ENCODE measurements at places on chromosomes 6 and 20.

DNA sequence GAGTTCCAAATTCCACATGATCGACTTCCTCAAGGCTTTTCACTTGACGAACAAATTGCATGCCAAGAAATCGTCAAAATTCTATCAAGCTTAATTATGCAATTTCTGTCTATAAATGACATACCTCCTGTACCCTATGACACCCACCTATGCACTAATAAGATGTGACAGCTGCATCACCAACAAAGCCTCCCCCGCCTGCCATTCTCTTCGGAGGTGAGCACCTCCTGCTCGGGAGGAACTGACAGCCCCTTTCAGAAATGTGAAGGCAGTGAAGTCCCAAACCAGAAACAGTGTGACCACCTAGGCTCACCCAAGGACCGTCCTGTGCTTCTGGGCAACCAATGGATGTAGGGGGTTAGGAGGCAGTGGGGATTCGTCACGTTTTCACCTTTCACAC lies 37.1 kb downstream of the GPR6 start:
- no peak for DNase-seq

GRCh38 chr6:51147756-51148155 lies 329.1 kb downstream of the TFAP2B start:
- no peak for DNase-seq

DNA sequence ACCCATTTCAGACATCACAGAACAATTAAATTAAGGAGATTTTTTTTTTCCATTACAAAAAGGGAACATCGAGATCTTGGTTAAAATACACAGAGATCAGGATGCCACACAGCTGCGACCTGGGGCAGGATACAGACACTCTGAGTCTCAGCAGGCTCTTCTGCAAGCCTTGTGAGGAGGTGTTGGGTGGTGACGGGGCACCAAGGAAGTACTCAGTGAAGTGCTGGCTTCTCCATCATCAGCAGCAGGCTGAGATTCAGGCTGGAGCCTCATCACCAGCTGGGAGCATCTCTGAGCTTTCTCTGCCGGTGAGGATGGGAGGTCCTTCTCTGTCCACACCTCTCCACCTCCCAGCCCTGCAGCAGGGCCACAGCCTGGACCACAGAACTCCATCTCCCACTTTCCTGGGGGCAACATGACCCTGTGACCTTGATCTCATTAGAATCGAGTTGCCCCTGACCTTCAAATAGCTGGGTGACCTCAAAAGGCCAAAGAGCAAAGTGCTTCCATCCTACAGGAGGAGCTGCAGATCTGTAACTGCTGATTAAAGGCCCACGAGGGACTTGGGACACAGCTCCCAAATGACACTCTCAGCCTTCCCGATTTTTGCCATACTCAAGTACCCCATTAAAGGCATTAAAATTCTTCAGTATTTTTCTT lies 16.0 kb downstream of the PMEPA1 start:
- no peak for DNase-seq

DNA sequence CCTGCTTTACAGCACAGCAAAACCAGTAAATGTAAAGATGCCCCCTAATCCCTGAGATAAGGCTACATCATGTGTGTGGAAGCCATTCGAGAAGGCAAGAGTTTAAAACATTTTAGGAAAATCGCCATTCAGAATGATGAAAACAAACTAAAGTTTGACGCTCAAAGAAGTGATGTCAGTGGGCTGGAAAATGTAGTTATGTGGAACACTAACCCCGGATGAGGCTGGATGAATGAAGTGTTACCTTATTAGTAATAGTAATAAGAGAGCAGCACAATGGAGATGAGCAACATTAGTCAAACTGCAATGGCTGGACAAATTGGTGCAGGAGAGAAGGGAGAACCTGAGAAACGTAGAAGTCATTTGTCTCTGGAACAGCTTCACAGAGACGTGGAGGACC lies 130.7 kb upstream of the ARID1B start:
- DNase-seq: no peak

DNA sequence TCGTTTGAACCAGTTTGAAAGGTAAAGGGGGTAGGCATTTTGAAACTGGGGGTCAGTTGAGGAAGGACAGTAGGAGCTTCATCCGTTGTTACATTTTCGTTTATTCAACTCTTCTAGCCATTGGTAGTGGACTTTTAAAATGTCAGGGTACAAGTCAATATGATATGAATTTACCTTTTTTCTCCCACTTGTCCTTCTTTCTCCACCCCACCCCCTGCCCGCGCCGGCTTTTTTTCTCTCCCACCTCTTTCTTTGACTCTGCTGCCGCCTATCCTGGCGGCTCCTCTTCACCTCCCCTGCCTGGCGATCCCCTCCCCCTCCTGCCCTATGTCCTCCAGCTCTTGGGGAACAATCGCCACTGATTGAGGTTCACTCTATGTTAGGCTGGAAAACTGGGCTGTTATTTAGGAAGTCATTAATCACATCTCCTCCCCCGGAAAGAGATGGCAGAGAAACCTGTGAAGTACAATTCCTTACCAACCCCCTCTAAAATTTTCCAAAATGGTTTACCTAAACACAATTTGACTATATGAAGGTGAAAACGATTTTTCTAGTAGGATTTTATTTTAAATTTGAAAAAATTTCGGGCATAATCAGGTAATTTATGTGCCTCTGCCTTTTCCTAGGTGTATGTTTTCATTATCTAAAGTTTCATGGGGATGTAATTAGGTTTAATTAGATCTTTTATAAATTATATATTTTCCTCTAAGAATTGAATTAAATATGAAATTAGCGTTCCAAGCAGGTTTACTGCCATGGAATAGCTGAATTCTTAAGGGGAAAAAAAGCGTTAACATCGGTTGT lies 778 bp upstream of the LIN28B start:
- DNase-seq: peak; percentile 44

DNA sequence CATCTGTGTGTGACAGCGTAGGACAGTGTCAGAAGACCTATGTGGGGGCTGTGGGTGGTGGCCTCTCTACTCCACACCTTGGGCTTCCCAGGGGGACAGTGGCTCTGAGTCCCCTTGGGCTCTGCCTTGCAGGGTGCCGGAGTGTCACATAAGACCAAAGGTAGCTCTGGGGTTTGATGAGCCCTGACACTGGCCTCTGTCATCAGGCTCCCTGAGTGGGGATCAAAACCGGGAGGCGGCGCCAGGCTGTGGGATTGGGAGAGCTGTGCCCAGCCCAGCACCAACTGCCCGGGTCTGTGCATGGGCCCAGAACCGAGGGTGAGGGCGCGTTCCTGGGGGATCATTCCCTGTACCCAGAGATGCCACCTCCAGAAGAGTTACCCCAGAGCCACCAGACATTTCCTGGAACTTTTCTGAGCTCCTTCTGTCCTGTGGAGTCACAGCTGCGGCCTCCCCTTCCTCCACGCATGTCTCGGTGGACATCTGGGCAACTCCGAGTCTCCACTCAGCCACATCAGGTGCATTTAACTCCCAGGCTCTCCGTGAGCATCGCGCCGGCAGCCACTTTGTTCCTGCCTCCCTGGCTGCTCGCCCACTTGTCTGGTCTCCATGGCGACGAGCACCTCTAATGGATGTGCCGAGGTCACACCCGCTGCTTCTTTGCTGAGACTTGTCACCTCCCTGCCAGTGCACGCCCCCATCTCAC lies 94.7 kb downstream of the TMEM242 start:
- DNase-seq: no peak

- DNase-seq: no peak
Measured at GRCh38 chr20:3981132-3981452, 34.3 kb downstream of the RNF24 start.

GRCh38 chr6:63611560-63611959 lies 24.0 kb upstream of the PHF3 start:
- DNase-seq: no peak

DNA sequence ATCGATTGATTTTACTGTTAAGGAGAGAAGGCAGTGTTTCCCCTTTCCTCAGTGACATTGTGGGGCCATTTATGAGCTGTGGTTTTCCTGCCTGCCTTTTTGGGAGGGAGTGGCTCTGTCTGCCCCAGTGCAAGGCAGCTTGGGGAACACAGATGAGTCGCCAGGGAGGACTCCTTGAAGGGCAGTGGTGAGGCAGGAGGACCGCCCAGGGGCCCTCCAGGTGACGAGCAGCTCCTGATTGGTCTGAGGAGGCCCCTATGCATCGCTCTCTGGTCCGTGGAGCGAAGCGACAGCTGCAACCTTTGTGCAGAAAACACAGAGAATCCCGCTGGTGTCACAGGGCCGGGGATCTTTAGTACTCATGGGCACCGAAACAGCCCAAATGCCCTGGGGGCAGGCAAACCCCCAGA lies 100.3 kb downstream of the TMEM242 start:
- DNase-seq: no peak

DNA sequence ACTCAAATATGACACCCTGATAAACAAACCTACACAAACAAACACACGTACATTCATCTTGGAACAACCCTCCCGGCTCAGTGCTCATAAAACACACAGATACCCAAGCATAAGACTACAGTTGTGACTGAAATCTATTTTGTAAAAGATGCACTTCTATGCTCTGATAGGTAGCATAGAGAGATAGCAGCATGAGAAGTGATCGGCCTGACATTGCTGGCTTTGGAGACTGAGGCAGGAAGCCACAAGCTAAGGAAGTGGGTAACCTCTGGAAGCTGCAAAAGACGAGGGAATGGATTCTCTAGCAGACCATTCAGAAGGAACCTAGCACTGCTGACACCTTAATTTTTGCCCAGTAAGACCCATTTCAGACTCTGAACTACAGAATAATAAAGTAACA lies 1.6 kb upstream of the RNF39 start:
- no peak for DNase-seq

GRCh38 chr6:40724886-40725285 lies 137.7 kb upstream of the LRFN2 start:
- DNase-seq: no peak

- DNase-seq: no peak
Measured at GRCh38 chr6:321536-322258, 29.4 kb downstream of the DUSP22 start.

DNA sequence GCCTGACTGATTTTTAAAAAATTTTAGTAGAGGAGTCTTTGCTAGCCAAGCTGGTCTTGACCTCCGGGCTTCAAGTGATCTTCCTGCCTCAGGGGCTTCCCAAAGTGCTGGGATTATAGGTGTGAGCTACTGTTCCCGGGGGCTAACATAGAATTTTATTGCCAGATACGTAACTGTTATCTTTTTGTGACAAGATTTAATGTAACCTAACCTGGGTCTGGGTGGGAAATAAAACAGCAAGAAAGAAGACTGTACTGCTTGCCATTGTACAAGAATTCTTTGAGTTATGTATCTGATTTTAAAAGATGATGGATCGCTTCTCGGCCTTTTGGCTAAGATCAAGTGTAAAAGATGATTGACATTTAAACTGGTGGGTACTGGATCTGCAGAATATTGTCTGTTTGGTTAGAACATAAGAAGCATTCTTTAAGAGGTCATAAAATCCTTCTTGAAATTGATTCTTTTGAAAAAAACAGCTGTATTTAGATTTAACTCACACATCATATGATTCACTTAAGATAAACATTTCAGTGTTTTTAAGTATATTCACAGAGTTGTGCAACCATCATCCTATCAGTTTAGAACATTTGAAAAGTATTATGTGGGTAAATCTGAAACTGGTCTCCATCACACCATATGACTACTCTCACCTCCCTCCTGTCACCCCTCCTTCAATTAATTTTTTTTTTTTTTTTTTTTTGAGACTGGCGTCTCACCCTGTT lies 21.6 kb downstream of the TPX2 start:
- no peak for DNase-seq

GRCh38 chr20:43975096-43975768 lies 60.6 kb downstream of the TOX2 start:
- DNase-seq: no peak

GRCh38 chr20:56815796-56816195 lies 186.7 kb downstream of the TFAP2C start:
- no peak for DNase-seq

DNA sequence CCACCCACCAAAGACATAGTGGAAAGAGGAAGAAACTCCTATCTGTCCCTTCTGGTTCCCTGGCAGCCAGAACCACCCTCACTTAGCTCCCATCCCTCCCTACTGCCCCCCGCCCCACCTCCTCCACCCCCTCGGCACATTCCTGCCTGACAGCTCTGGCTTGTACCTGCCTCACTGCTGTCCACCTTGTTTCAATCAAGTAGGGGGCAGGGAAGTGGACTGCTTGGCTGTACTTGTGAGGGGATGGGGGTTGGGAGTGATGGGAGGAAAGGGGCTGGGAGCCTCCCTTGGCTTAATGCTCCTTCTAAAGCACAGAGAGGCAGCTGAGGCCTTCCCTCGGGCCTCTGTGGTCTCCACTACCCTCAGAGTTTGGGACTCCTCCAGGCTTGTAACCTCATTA lies 22.1 kb upstream of the ZNF76 start:
- no peak for DNase-seq

Data from D341Med (cell line).